Activated CD8-positive, alpha-beta memory T cell treated with anti-CD3 and anti-CD28 coated beads for 48 hours (primary cell): ENCODE measurements at places on chromosomes 3 and 15.
A peak's percentile ranks its signal among the peaks of the same experiment; 100 is the strongest.

DNA sequence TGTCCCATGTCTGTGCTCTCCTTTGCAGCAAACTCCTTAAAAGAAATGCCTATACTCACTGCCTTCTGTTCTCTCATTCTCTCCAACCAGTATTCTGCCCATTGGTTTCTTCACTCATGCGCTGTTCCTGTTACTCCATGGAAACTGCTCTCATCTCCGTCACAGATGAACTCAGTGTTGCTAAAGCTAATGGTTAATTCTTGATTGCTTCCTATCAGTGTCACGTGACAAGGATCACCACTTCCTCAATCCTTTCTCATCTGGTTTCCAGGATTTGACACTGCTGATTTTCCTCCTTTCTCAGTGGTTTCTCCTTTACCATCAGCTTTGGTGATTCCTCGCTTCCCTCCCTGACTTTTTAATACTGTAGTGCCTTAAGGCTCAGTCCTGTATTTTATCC lies 2.6 kb downstream of the DPH3 start:
- DNase-seq, result no peak

- no peak for DNase-seq
Observed at GRCh38 chr3:58353722-58354553, 21.2 kb downstream of the PXK start.

- DNase-seq, result no peak
Observed at GRCh38 chr3:165201964-165202363, 5.8 kb upstream of the SLITRK3 start.

DNA sequence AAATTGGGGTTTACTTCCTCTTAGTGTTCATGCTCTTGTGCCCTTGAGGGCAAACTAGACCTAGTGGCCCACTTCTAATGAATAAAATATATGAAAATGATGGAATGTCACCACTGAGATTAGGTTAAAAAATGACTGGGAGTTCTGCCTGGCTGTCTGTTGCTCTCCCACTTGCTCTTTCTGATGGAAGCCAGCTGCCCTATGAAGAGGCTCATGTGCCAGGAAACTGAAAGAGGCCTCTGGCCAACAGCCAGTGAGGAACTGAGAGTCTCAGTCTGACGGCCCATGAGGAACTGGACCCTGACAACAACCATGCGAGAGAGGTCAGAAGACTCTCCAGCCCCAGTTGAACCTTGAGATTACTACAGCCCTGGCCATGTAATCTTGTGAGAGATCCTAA lies 107.1 kb upstream of the FHIT start:
- DNase-seq, result no peak

GRCh38 chr15:77475898-77476297 lies 55.2 kb downstream of the HMG20A start:
- DNase-seq, result no peak

DNA sequence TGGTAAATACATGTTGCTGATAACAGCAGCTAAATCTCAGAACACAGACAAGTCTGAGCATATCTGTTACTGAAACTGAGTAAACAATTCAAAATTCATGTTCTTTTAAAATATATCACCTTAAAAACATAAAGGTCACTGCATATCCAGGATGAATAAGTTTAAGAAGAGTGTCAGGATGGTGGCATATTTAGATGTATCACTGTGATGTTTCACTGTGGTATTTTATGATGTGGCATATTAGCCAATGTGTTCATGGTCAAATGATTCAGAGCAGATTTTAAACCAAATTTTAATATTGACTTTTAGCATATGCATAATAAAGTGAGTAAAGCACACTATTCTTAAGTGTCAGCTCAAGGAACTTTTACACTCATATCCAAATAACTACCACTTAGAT lies 346.4 kb upstream of the DPPA4 start:
- DNase-seq, result no peak

- no peak for DNase-seq
Observed at GRCh38 chr3:138451595-138452162, 17.3 kb downstream of the ESYT3 start.

DNA sequence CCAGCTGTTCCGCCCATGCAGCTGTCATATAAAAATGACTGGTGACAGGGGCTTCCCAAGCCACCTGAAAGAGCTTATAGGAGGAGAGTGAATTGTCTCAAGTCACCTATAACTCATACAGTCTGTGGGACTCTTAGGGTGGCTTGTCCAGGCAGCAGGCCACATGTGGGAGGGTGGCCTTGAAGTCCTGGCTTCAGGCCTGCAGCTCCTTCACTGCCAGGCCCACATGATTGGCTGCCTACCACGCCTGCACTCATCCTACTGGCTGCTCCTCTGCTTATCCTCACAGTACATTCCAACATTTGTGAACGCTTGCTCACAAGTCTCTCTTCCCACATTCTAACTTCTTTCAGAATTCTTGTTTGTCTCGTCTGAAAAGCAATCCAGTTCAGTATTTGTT lies 41.1 kb upstream of the TIPARP start:
- no peak for DNase-seq

- no peak for DNase-seq
Observed at GRCh38 chr3:32302601-32303398, 64.3 kb downstream of the CMTM8 start.

DNA sequence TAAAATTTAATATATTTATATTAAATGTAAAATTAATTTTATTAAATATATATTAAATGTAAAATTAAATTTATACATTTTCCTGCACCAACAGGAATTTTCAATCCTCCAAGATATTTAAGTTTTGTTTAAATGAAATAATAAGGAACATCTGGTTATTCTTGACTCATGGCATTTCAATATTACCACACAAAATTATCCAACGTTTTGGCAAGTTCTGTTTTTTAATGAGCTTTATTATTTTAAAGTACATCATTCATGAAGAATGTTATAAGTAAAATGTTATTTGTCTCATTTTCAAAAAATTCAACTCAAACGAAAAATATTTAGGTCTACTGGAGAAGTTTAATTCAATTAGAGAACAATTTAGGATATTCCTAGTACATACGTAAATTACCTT lies 811.4 kb downstream of the NAALADL2 start:
- no peak for DNase-seq

- DNase-seq, result no peak
Observed at GRCh38 chr3:155972885-155973584, 102.6 kb downstream of the GMPS start.

DNA sequence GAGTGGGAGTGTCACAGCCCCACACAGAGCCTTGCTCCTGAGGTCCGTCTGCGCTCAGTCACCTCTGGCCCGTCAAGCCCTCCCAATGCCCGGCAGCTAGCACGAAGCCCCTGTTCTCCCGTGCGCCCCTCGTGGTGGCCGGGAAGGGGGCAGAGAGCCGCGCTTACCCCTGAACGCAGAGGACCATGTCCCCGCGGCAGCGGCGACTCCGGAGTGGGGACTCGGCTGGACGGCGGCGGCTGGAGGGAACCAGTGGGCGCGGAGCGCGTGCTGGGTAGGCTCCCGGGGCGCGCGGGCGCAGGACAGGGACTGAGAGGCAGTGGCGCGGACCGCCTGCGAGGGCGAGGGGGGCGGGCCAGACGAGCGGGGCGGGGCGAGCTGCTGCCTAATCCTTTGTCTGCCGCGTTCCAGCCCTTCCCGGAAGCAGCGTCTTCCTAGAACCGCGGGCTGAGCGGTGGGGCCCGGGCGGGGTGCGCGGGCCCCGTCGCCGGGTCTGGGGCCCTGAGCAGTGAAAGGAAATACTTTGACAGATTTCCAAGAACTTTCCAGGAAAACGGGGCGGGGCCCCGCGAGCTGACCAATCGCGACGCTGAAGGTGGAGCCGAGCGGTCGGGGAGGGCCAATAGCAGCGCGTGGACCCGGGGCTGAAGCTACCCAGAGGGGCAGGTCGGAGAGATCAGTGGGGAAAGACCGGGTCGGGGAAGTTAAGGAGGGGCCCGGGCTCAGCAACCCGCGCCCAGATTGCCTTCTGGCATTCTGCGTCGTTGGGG lies at the start of gene CISH:
Gene CISH, minus strand, starts transcription at position 311 of the 770 bp plus-strand sequence. Its CDS starts 124 bp downstream, at position 187.
- peak; percentile 94 for DNase-seq

DNA sequence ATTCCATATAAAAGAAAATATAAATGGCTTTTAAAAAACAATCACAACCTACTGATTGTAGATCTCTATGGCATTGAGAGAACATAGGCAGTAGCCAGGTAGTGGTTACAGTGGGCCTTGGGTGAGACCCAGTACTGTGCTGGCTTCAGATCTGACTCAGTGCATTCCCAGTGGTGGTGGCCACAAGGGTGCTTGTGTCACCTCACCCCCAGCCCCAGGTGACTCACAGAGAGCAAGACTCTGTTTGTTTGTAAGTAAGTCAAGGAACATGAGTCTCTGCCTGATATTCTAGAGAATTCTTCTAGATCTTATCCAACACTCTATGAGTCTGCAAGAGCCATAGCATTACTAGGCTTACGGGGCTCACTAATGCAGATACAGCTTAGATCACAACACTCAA lies 118.8 kb upstream of the AZI2 start:
- no peak for DNase-seq

DNA sequence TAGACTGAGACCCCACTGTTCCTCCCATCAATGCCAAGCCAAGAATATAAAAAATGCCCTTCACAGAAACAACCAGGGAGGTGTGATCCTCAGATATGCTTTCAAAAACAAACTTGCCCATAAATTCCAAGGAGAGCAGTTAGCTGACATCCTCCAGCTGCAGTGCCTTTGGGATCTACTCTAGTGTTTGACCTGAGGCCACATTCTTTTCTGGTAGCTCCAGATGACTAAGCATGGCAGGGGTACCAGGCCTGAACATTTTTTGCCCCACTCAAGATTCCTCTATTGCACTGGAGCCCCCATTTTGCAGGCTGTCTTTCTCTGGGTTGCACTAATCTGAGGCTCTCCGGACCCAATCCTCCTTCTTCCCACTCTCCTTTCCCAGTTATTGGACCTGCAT lies 27.9 kb upstream of the ACP3 start:
- no peak for DNase-seq
